Activated naive CD4-positive, alpha-beta T cell (primary cell): ENCODE measurements at places on chromosomes 6 and 20.

- DNase-seq, result no peak
These were observed 3.0 kb upstream of the GRM4 start for GRCh38 chr6:34148631-34149451.

GRCh38 chr20:59123011-59123677 lies 40.5 kb upstream of the ZNF831 start:
- no peak for DNase-seq

- no peak for DNase-seq
These were observed at the start of gene XKR7 for GRCh38 chr20:31967830-31968249. TSS of gene XKR7 (plus strand) at chr20:31968151. CDS start at chr20:31968176, 25 bp downstream.

DNA sequence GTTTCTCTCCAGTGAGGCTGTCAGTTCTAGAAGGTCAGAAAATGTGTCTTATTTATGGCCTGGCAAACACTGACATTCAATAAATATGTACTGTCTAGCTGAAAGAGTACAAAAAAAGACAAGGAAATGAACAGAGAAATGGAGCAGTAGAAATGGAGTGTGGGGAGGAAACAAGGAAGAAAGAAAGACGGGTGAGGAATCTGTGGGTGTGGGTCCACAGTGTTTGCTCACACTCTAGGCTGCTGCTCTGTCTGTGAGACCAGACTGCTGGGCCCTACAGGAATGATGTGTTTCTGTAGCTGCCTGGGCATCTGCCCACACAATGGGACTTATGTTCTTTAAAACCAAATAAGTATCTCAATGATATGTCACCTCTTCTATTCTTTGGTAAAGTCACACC lies 114.2 kb downstream of the MOXD1 start:
- no peak for DNase-seq

DNA sequence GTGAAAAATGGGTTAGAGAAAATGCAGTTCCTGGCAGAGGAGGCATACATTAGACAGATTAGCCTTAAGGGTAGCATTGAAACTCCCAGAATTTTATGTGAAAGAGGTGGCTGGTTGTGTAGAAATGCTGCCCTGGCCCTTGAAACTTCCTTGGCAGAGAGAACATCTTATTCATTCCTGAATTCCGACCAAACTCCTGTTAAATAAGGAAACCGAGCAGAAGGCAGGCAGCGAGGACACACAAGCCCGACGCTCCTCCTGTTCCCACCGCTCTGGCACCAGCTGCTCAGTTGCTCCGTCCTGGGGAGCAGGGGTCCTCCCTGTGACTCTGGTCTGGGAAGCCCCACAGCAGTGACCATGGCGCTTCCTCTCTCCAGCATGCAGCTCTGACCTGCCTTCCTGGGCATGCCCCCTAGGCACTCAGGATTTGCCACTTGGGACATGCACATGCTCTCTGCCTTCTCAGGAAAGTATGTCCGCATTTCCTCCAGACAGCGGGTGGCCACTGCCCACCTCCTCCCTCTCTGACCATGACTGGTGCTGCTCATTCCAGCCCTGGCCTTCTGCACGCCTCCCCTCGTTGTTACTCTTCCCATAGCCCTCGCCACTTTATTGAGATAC lies 35.2 kb upstream of the CLDN20 start:
- DNase-seq, result no peak

- no peak for DNase-seq
These were observed 21.0 kb downstream of the KCNK5 start for GRCh38 chr6:39208223-39208739.

DNA sequence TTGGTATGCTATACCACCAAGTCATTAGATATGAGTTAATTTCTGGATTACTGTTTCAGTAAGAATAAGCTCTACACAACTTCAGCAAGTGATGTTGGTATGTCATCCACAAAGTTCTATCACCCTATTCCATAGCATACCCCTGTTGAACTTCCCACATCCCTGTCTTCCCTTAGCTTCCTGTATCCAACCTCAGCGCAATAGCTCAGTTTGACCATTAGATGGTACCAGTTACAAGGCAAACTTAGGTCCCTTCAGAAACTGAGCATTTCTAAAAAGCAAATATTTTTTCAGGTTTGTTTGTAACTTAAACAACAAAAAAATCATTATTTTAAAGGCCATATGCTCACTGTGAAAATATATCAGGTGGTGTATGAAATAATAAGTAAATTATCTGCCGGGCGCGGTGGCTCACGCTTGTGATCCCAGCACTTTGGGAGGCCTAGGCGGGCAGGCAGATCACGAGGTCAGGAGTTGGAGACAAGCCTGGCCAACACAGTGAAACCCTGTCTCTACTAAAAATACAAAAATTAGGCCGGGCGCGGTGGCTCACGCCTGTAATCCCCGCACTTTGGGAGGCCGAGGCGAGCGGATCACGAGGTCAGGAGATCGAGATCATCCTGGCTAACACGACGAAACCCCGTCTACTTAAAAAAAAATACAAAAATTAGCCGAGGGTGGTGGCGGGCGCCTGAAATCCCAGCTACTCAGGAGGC lies 8.8 kb upstream of the MOG start:
- DNase-seq, result no peak

DNA sequence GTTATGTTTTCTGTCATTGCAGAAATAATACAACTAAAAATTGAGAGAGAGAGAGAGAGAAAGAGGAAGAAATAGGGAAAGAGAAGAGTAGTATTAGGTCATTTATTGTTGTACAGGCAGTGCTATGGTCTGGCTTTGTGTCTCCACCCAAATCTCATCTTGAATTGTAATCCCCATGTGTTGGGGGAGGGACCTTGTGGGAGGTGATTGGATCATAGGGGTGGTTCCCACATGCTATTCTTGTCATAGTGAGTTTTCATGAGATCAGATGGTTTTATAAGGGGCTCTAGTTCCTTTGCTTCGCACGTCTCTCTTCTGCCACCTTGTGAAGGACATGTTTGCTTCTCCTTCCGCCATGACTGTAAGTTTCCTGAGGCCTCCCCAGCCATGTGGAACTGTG lies 677.4 kb upstream of the CHD6 start:
- DNase-seq, result no peak

GRCh38 chr6:22106961-22107360 lies 189.9 kb downstream of the PRL start:
- DNase-seq, result no peak

DNA sequence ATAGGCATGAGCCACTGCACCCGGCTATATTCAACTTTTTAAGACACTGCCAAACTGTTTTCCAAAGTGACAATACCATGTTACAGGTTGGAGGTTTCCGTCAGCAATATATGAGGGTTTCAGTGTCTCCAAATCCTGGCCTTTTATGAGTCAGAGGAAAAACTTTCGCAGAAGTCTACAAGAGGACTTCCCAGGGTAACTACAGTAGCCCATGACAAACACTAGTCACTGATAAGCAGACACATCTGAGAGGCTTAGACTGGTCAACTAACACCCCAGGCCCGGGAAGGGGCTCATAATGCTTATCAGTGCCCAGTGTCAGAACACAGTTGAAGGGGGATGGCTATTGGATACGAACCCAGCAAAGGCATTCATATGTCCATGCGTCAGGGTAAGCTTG lies 85.4 kb downstream of the SOX4 start:
- no peak for DNase-seq

GRCh38 chr20:41592516-41593216 lies 25.5 kb downstream of the CHD6 start:
- DNase-seq, result no peak

DNA sequence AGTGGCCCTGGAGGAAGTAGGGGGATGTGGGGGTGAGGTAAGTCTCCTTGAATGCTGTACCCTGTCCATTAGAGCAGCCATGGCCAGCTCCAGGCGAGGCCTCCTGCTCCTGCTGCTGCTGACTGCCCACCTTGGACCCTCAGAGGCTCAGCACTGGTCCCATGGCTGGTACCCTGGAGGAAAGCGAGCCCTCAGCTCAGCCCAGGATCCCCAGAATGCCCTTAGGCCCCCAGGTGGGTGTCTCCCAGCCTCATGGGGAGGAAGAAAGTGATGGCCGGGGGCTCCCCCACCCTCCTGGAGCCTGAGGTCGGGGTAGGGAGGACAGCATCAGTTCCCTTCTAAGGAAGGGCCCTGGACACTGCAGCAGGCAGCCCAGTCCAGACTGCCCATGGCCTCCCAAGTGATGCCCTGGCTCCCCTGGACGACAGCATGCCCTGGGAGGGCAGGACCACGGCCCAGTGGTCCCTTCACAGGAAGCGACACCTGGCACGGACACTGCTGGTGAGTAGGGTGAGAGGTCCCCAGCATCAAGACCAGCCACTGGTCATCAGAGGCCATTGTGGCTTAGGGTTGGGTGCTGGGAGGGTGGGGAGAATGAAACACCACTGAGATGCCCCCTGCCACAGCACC lies 1.0 kb downstream of the GNRH2 start:
- no peak for DNase-seq

- no peak for DNase-seq
These were observed 39.6 kb upstream of the BLCAP start for GRCh38 chr20:37567331-37567665.

GRCh38 chr6:87887266-87887665 lies 160.4 kb upstream of the SPACA1 start:
- no peak for DNase-seq

DNA sequence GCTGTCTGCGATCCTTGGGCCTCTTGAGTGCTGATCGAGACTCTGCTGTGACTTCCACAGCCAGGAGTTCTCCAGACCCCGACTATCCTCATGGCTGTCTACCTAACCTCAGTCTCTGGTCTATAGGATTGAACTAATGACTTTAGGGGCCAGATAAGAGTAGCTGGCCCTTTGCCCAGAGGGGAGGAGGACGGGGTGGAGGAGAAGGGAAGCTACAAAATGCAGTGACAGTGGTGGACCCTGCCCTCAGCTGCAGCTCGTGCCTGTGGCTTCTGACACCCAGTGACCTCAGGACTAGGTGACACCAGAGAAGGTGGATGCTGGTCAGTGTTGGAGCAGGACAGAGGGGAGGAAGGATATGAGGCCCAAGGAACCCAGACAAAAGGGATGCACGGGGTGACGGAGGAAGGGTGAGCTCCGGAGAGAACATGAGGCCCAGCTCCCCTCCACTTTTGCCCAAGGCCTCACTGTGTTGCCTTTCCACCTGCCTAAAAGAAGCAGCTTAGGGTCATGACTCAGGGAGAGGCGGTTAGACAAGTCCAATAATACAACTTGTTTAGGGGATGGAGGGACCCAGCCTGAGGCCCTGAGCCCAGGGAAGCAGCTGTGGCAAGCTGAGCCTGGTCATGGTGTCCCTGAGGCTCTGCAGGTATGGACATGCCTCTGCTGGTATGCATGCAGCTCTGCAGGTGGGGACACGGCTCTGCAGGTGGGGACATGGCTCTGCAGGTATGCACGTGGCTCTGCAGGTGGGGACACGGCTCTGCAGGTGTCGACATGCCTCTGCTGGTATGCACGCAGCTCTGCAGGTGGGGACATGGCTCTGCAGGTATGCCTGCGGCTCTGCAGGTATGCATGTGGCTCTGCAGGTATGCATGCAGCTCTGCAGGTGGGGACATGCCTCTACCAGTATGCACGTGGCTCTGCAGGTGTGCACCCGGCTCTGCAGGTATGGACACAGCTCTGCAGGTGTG lies 67.7 kb downstream of the SYNJ2 start:
- no peak for DNase-seq

DNA sequence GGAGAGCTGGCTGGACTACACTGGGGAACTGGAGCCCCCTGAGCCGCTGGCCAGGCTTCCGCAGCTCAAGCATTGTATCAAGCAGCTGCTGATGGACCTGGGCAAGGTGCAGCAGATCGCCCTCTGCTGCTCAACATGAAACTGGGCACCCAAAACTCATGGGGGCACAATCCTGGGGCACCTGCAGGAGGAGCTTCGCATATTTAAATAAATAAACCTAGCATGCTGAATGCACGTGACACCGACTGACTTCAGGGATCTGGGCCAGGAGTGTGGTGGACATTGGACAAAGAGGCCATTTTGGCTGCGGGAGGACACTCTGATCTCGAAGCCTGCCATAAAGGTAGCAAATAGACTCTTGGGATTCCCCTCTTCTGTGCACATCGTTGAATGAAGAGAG lies 6.8 kb downstream of the SCAND1 start:
- DNase-seq, result no peak

DNA sequence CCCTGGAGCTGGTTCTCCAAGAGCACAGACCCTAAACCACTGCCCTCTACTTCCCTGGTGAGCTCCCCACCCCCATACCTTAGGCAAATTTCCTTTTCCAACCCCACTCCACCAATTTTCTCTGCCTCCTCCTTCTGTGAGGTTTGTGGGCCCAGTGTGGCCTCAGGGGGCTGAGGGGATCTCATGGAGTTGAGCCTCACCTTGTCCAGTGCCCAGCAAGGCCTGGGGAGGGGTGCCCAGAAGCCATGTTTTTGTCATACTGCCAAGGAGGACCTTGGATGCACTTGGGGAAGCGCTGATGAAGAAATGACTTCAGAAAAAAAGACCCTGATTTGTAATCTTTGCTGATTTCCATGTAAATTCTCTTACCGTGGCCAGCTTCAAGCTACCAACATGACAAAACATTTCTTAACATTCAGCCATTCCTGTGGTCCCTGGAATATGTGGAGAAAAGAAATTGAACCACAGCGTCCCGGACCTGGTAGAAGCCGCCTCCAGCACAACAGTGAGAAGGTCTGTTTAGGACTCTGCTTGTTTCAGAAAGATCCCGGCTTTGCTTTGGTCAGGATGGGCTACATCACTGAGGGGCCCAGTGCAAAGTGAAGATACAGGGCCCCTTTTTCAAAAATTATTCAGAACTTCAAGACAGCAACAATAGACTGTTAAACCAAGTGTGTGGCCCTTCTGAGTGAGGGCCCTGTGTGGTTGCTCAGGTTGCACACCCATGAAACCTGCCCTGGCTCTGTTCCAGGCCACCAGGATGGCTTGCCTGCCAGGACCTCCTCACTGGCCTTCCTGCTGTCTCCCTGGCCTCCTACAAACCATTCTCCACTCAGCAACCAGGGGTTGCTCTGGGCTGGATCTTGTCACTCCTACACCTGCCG lies 52.5 kb downstream of the CHMP4B start:
- no peak for DNase-seq

DNA sequence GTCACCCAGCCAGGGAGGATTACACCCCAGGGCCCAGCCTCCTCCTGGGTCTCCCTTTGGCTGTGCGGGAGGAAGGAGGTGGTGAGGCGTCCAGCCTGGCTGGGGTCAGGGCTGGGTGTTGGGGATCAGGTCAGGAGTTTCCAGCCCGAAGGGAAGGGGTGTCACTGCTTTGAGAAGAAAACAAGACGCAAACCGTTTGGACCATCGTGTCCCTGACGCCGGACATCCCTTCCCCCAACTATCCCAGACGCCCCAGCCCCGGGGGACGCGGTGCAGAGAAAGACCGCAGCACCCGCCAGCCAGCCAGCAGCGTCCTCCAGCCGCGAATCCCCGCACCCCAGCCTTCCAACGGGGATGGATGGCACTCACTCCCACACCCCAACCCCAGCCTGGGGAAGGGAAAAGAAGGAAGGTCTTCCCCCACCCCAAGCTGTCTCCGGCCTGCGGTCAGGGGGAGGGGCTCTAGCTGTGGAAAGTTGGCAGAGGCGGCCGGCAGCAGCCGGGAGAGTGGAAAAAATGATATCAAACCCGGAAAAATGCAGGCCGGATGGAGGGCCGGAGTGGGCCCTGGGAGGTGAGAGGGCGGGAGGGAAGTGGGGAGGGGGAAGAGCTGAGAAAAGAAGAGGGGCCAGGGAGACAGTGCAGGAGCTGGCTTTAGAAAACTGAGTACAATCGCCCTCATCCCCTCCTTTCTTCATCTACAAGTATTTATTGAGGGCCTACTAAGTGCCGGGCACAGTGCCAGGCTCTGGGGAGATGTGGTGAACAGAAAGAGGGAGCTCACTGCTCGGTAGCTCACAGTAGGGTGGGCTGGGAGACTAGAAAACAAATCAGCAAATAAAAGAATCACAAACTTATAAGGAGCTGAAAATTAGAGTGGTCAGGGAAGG lies 10.6 kb downstream of the REM1 start:
- no peak for DNase-seq

GRCh38 chr6:90219209-90219985 lies 77.2 kb downstream of the BACH2 start:
- DNase-seq, result no peak
